ENCODE measurements at places on chromosomes 13 and 19.

DNA sequence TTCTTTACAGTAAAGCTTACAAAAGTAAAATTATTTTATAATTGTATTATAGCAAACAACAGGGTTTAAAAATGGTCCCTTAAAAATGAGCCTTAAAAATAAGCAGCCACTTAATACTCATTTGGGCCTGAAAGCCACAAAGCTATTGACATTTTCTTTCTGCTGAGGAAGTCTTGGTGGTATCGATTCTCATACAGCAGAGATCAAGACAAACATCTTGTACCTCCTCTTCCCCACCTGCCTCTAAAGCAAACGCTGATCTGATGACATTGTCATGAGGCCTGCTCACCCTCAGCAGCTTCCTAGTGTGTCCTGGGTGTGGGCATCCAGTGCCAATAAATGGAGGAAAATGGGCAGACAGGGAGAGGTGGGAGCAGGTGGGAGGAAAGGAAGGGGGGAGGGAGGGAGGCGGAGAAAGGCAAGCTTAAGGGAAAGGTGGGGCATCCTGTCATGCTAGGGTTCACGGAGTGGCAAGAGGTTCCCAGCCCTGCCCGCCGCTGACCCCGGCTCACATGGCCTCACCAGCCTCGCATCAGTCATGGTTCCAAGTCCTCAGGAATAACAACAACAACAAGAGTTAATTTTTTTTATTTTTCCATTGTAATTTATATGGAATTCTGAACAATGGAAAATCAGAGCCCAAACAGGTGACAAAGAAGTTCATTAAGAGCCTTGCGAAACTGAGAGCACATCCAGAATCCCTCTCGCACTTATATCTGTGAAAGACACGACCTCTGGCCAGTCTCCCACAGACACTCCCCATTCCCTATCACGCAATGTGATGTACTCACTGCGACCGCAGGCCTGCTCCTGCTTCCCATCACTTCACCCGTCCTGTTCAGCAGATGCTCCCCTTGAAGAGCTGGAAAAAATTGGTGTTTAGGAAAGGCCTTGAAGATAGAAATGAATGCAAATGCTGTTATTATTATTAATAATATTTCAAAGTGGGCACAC lies 15.1 kb upstream of the ATP11A start:
- H3K4me3 ChIP-seq = no peak overlapping the region
- no peak for DNase-seq
- H3K36me3 ChIP-seq = no peaks in the 10 kb centered on the region
- H3K27ac ChIP-seq = no peak overlapping the region

GRCh38 chr13:51861723-51862300 lies at the start of gene CCDC70:
CCDC70 (plus strand) TSS chr13:51861969; CDS start chr13:51865412, 3,443 bp downstream.
- no peak within 1 kb of the TSS for H3K27ac ChIP-seq
- peaks cover 15% of the 10 kb centered on the region for H3K27me3 ChIP-seq
- H3K36me3 ChIP-seq = no peaks in the 10 kb centered on the region
- DNase-seq = no peak

GRCh38 chr13:76991432-76991795 lies 467 bp upstream of the CLN5 start:
- peak overlapping the region; percentile 89 for H3K4me3 ChIP-seq
- no peak for DNase-seq
- peaks cover 13% of the 10 kb centered on the region for H3K4me1 ChIP-seq
- H3K27ac ChIP-seq = peak overlapping the region; percentile 95
- H3K36me3 ChIP-seq = peaks cover 2% of the 10 kb centered on the region

DNA sequence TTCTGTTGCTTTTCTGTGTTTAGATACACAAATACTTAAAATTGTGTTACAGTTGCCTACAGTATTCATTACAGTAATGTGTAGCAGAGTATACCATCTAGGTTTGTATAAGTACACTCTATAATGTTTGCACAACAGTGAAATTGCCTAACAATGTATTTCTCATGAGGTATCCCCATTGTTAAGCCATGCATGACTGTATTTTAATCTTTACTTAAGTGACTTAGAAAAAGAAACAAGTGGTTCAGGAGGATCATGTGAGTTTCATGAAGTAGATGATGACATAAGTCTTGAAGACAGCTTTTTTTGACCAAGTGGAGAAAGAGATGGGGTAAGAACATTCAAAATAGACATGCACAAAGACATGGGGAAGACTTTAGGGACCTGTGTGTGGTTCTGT lies 8.4 kb upstream of the KCTD4 start:
- DNase-seq = no peak
- peaks cover 9% of the 10 kb centered on the region for H3K36me3 ChIP-seq
- H3K27ac ChIP-seq = no peak overlapping the region
- H3K4me3 ChIP-seq = no peak overlapping the region
- no peaks in the 10 kb centered on the region for H3K4me1 ChIP-seq

DNA sequence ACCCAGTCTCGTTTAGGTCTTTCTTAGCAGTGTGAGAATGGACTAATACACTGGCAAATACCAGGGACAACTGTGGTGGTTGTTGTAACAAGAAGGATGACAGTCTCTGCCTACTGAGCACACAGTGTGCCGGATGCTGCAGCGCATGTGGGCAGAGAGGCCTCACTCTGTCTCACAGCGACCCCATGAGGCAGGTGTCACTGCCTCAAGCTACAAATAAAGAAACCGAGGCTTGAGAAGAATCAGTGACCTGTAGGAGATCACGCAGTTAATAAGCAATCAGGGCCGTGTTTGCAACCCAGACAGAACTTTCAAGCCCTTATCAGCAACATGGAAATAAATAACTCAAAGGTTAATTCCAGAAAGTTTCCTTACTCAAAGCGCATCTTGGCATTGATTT lies 40.5 kb upstream of the GAS6 start:
- H3K4me1 ChIP-seq = peaks cover 10% of the 10 kb centered on the region
- no peak overlapping the region for H3K4me3 ChIP-seq
- no peaks in the 10 kb centered on the region for H3K36me3 ChIP-seq
- DNase-seq = no peak

- peaks cover 4% of the 10 kb centered on the region for H3K36me3 ChIP-seq
- H3K4me1 ChIP-seq = no peaks in the 10 kb centered on the region
- H3K4me3 ChIP-seq = no peak overlapping the region
- H3K27me3 ChIP-seq = no peaks in the 10 kb centered on the region
- no peak overlapping the region for H3K27ac ChIP-seq
These were observed 25.2 kb downstream of the DGKH start for GRCh38 chr13:42073683-42074082.

All from progenitor cell of endocrine pancreas (in vitro differentiated cells).